Peyer's patch (tissue), 4 donors: ENCODE measurements at places on chromosomes 1 and 21. TPM values are rescaled to one million over a fixed set of nuclear protein-coding genes. Genes with fewer than 3 reads are reported as not detected.

DNA sequence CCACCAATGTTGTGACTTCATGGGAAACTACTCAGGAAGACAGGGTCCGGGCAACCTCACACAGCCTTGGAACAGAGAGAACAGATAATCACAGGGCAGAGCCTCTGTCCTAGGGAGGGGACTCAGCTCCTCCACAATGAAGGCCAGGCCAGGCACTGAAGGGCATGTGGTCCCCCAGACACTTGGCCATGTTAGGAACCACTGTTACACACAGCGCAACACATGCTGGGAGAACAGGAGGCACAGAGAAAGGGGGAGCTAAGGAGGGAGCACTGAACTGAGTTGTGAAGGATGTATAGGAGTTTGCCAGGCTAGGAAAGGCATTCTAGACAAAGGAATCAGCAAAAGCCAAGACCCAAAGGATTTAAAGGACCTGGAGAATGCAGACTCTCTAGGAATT, 127.6 kb downstream of the DMRTB1 start:
- no peak for DNase-seq

DNA sequence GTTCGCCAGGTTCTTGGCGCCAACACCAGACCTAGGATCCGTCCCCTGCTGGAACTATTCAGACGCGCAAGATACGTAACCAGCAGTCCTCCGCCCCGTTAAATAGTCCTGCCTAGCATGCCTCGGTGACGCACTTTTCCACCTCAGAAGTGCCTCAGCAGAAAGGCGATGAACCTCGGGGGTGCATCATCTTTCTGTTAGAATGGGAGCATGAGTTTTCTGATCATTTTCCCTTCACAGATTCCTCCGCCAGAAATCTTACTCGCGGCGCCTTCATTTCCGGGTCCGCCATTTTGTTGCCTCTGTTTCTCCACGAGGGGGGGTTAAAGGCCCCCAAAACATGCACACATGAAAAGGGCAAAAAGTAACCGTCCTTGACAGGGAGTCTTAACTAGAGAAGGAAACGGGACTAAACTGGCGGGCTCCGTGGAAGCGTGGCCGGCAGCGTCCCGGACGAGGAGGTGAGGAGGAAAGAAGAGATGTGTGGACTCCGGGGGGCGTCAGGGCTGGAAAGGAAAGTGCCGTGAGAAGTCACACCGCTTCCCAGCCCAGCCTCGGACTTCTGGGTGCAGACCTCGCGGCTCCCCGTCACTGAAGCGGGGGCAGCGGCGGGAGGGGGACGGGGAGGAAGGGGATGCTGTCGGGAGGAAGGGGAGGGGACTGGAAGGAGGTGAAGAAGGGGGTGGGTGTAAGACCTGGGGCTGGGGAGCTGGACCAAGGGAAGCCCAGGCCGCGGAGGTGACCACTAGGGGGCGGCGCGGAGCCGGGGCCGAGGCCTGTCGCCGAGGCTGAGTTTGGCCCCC, at the start of gene GABPB2:
Gene GABPB2, plus strand, starts transcription at position 288 of the 803 bp plus-strand sequence. CDS start 17,429 bp downstream, outside the sequence.
- peak; percentile 89 for DNase-seq

DNA sequence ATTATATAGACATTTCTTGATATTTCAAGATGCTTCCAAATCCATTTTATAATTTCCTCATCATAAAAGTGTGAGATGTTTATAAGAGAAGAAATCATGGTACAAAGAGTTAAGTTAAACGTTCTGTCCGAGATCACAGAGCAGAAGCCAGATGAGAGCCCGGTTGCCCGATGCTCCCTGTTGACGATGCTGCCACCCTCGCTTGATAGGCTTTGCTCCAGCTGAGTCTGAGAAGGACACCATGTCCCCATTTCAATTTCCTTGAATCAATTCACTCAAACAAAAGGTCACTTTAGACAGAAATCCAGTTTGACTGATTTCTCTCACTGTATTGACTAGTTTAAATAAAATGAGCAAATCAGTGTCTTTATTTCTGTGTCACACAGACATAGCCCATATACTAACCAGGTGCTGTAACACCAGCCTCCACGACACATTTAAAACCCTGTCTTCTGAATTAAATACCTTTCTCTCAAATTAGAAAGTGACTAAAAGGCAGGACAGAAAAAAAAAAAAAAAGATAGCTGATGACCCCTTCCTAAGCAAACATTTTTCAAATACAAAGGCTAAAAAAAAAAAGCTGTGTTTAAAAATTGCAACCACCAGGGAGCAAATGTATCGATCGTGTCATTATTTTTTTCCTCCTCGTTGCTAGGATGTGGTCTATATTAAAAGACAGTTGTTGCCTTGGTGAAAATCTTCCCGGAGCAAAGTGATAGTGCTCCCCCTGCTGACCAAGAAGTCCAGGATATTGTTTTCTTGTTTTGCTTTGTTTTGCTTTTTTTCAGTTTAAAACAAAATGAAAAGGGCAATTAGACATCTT, 35.2 kb downstream of the DNASE2B start:
- peak; percentile 82 for DNase-seq

GRCh38 chr1:46401964-46402626, 8.0 kb downstream of the FAAH start:
- peak; percentile 81 for DNase-seq

The GPR25 gene
- not detected for total RNA-seq

The NUDT4B gene
- 6.3 TPM for total RNA-seq

The SLC26A9 gene
- total RNA-seq, result not detected

GRCh38 chr1:205061665-205062069, 18.7 kb downstream of the CNTN2 start:
- peak; percentile 84 for DNase-seq

The KRTAP6-2 gene
- total RNA-seq, result not detected

DNA sequence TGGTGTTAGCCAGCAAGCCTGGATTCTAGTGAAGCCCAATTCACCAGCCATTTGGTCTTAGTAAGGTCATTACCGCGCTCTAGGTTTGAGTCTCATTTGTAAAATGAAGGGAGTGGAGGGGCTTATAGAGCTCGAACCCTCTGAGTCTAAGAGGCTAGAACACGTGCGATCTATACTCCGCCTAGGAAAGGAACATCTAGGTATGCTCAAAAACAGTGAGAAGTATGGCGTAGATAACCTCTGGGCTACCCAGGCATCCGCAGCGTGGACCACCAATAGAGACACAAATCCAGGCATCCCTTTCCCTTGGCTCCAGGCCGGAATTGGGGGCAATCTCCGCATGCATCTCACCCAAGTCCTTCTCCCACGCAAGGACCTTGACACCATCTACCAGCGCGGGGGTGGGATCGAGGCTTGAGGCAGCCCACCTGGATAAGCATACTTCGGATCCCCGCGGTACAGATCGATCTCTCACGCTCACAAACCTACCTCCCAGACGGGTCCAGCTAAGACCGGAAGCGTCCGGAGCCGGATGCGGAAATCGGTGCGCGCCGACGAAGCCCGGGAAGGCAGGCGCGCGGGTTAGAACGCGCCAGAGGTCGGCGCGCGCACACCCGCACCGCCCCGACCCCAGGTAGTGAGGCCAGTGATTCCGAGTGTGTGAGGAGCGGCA, at the start of gene METTL25B:
Gene METTL25B, plus strand, starts transcription at position 544 of the 673 bp plus-strand sequence. CDS start 636 bp downstream, outside the sequence.
- peak; percentile 90 for DNase-seq

The LRRC47 gene
- total RNA-seq, result 42.2 TPM

DNA sequence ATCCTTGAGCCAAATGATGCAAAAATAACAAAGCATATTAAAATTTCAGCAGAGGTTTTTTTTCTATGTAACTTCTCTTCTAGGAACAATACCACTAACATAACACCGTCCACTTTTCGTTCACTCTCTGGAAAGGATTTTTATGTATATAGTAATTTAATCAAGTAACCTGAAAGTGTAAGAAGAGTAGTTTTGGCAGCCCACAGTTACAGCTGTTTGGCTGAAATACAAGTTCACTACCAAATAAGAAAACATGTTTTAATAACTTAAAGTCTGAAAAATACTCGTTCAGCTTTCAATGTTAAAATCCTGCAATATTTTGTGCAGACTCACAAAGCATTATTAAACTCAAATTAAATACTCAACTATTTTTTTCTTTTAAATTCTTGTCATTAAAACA, 896.8 kb upstream of the ADGRL4 start:
- DNase-seq, result no peak

GRCh38 chr1:11873395-11874257, 14.9 kb upstream of the NPPB start:
- DNase-seq, result no peak
